H9 (cell line): ENCODE measurements at places on chromosomes 5 and 9. TPM values are rescaled to one million over a fixed set of nuclear protein-coding genes. Genes with fewer than 3 reads are reported as not detected.

- DNase-seq, result no peak
These were observed 128.3 kb upstream of the HAPLN1 start for GRCh38 chr5:83848941-83849340.

- no peak for DNase-seq
These were observed 7.5 kb upstream of the TTC1 start for GRCh38 chr5:160001457-160001856.

GRCh38 chr5:71937921-71938698 is 169.2 kb upstream of the MAP1B start:
- DNase-seq, result no peak

- DNase-seq, result no peak
These were observed 1.4 kb upstream of the CIZ1 start for GRCh38 chr9:128192601-128193371.

- peak; percentile 99 for DNase-seq
These were observed at the start of gene ADGRV1 for GRCh38 chr5:90558344-90559192. Gene ADGRV1, plus strand, starts transcription at chr5:90558797. Its CDS starts 99 bp downstream, at chr5:90558896.

DNA sequence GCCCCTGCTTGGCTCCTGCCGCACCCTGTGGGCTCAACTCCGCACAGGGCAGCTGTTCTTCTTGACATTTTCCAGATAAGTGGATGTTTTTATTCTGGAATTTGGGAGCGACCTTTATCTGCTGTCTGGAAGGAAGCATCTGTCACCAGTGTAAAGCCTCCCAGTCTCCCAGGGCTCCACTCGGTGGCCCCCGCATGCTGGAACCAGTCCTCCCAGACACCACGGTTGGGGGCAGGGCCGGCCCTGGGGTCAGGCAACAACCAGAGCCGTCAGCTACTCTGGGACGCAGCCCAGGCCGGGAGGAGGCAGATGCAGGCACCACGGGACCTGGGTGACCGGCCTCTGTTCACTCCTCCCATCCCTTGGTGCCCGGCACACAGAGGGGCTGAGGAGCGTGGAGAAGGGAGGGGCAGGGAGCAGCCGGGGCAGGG is 92.8 kb upstream of the ADAMTS2 start:
- DNase-seq, result no peak

Gene GGTA1
- total RNA-seq, result not detected in 2 replicates

Gene ALDH1A1
- 0.68 and 1.1 TPM in 2 replicates for total RNA-seq

Gene ARHGEF37
- total RNA-seq, result 0.39 and 0.42 TPM in 2 replicates

Gene RASEF
- 1.9 and 2.2 TPM in 2 replicates for total RNA-seq

Gene ZCCHC7
- 20.3 and 21.4 TPM in 2 replicates for total RNA-seq
